ENCODE measurements at places on chromosomes 1 and 21.

- peak; percentile 85 for DNase-seq
Observed at GRCh38 chr1:43978551-43979260, at the start of gene B4GALT2. B4GALT2 (plus strand) TSS chr1:43979210; CDS start chr1:43981161, 1,951 bp downstream.

GRCh38 chr1:30514945-30515344, 208.4 kb downstream of the MATN1 start:
- no peak for DNase-seq

- DNase-seq: no peak
Observed at GRCh38 chr1:118861216-118861615, 126.9 kb downstream of the TBX15 start.

DNA sequence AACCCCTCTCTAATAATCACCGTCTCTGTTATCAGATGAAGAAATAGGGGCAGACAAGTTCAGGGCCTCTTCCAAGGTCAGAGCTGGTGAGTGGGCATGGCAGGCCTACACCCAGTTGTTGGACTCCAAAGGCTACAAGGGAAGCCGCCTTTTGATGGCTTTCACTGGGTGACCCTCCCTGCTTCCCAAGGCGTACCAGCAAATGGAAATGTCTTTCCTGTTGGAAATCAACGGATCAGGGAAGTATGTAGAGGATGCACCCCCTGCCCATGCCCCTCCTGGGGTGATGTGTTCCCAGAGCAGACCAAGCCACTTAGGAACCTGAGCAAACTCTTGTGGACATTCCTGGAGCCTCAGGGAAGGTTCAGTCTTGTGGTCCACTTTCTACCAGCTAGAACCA, 47.4 kb downstream of the LGR6 start:
- DNase-seq: no peak

- no peak for DNase-seq
Observed at GRCh38 chr1:29232387-29232786, 1.7 kb upstream of the MECR start.

DNA sequence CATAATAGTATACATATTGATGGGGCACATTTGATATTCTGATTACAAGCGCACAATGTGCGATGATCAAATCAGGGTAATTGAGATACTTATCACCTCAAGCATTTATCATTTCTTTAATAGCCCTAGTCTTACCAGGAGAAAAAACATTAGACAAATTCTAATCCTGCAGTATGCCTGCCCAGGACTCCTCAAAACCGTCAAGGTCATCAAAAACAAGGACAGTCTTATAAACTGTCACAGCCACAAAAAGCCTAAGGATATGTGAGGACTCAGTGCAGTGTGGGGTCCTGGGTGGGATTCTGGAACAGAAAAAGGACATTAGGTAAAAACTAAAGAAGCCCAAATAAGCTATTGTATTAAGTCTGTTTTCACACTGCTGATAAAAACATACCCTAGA, 19.1 kb downstream of the CAPN9 start:
- DNase-seq: no peak

GRCh38 chr21:17900990-17901385, 81.8 kb upstream of the C21orf91 start:
- DNase-seq: no peak

- DNase-seq: no peak
Observed at GRCh38 chr1:193538680-193539079, 352.3 kb upstream of the B3GALT2 start.

- no peak for DNase-seq
Observed at GRCh38 chr1:15703562-15703961, 19.4 kb downstream of the PLEKHM2 start.

GRCh38 chr1:88208389-88208788, 475.7 kb upstream of the PKN2 start:
- no peak for DNase-seq

- DNase-seq: no peak
Observed at GRCh38 chr21:32001390-32001789, 128.6 kb downstream of the HUNK start.

DNA sequence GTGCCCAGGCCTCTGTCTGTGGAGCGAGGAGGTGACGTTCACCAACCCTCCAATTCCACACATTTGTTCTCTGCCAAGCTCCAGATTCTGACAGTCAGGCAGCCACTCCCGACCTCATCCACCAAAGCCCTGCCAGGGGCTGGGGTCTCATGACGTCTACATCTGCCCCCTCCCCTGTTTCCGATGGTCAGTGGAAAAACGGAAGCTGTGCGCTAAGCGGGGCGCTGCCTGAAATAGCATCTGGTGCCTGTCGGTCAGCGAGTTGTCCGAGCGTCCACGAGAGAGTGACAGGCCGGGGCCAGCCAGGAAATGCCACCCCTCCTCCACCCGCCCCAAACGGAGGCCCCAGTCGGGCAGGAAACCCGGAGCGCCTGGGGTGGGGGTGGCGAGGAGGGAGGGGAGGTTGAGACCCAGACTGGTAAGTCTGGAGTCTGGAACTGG, 3.2 kb upstream of the TAL1 start:
- DNase-seq: no peak

GRCh38 chr1:203150511-203151297, 23.2 kb downstream of the ADORA1 start:
- no peak for DNase-seq

DNA sequence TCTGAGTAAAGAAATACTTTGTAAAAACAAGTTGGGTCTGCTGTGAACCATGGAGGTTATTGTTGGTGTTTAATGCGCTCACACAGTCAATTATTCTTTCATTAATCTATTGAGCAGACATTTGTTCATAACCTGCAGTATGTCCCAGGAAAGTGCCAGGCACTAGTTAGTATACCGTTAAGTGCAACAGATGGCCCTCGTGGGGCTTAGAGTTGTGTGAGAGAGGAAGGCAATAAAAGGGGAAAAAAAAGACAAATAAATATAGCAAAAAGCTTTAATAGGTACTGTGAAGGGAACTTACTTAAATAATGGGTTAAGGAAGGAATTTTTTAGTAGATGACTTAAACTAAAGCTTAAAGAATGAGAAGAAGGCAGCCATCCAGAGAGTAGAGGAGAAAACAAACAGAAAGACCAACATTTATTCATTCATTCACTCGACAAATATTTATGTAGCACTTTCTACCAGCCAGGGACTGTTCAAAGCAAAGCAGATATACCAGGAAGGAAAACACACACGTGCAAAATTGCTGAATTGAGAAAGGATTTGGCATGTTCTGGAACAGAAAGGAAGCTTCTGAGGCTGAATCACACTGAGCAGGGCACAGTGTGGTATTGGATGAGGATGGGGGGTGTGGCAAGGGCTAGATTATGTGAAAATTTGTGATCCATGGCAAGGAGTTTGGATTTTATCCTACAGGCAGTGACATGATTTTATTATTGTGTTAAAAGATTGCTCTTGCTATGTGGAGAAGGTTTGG, 296.1 kb upstream of the SGIP1 start:
- no peak for DNase-seq

DNA sequence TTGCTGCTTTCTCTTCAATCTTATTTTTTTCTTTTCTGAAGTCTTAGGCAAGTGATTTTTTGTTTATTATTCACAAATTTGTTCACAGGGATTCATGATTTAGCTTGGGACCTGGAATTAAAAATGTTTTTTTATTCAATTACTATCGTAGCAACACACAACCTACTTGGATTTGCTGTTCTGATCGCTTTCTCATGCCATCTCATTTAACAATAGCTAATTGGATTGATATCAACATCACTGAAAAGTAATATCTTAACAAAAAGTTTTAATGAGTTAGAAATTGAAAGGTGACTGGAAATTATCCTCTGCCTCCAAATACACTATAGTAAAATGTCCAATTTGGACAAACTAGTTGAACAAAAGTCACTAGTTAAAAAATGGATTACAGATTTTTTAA, 32.4 kb downstream of the MAP3K21 start:
- DNase-seq: no peak

GRCh38 chr1:61169045-61169444, 86.7 kb downstream of the NFIA start:
- DNase-seq: no peak

GRCh38 chr1:26044414-26044813, 1.5 kb downstream of the SLC30A2 start:
- DNase-seq: no peak

- no peak for DNase-seq
Observed at GRCh38 chr21:35325953-35326352, 276.9 kb upstream of the RUNX1 start.

GRCh38 chr1:194644528-194644927, 1458.1 kb upstream of the B3GALT2 start:
- DNase-seq: no peak

DNA sequence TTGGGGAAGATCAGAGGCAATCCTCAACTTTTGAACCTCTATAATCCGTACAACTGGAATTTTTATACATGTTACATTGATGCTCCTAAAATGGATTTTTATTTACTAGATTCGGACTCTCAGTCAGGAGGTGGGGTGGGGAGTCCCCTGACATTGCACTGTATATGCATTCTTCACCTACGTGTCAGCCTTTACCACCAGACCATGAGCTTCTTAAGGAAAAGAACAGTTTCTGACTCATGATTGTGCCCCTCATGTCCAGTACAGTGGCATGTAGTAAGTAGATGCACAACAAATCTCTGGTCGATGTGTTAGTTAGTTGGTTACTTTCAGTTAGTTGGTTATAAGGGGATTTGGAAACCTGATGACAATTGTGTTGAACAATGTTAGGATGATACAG, 15.4 kb downstream of the LPAR3 start:
- no peak for DNase-seq

GRCh38 chr1:109615879-109616278, 3.5 kb downstream of the GNAT2 start:
- no peak for DNase-seq

GRCh38 chr1:54453509-54453908, 47.3 kb upstream of the SSBP3 start:
- no peak for DNase-seq

GRCh38 chr1:205610036-205610435, 21.8 kb downstream of the ELK4 start:
- DNase-seq: no peak

DNA sequence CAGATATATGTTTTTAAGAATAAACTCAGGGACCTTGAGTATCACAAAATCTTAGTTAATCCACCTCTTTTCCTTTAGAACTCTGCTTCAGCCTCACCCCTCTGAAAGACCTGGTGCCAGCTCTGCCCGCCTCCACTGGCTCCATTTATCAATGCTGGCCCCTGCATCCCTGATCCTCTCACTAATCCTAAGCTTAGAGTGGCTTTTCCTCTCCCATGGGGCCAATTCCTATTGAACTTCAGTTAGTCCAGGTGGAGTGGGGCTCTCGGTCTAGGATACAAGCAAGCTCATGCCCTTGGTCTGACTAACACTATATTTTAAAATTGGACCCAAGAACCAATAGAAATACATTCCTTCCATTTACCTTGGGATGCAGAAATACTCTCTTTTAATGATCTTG, 87.0 kb downstream of the RGS7 start:
- DNase-seq: no peak

- DNase-seq: no peak
Observed at GRCh38 chr1:110585481-110585880, 20.7 kb downstream of the KCNA2 start.

DNA sequence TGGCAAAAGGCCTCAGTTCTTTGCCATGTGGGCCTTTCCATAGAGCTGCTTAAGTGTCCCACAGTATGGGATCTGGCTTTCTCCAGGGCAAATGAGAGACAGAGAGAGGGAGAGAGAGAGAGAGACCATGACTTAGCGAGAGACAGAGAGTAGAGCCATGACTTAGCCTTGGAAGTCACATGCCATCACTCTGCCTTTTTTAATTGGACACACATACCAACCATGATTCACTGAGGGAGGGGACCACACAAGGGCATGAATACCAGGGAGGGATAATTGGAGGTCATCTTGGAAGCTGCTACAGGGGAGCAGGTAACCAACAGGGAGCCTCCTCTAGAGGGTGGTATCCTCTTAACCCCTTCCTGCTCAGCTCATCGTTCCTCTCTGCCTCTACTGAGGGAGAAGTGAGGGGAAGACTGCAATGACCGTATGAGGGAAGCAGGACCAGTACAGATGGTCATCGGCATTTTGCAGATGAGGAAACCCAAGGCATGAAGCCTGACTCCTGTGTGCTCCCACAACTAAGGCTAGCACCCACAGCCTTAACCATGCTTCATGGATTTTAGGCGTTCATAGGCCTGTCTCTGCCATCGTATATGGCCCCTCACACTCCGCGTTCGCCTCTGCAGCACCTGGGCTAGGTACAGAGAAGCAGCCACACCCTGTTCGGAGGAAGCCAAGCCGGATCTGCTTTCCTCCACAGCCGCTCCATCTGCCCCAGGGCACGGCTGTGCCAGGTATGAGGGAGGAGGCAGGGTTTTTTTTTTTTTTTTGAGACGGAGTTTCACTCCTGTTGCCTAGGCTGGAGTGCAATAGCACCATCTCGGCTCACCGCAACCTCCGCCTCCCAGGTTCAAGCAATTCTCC, 38.6 kb downstream of the MEF2D start:
- DNase-seq: no peak

DNA sequence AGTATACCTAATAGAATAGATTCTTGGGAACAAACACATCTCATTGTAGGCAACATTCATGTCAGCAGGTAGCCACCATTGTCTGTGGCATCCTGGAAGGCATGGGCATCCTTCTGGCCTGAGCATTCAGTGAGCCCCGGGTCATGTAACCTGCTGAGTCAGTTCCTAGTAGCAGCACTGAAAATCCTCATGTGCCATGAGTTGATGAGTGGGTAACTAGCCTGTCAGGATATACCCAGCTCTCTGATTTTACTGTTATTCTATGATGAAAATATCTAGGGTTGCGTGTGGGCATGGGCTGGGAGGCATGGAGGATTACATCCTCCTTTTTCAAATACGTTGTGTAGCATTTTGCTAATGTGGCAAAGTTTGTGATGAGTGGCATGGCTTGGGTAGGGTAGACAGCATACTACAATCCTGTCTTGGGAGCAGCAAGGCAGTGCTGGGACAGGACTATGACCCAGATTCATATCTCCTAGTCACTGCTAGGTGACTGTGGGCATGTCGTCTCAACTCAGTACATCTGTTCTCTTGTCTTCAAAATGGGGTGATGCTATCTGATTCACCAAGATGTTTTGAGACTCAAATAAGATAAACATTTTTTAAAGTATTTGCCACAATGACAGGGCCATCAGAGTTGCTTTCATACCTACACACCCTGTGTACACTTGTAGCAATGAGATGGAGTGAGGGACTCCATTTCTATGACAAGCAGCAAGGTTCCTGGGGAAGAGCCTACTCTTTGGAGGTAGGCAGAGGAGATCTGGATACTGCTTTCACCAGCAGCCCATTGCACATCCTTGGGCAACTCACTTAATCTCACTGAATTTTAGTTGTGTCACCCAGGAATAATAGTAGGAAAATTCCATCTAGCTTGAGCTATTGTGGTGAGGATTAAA, 62.5 kb downstream of the CD58 start:
- no peak for DNase-seq

DNA sequence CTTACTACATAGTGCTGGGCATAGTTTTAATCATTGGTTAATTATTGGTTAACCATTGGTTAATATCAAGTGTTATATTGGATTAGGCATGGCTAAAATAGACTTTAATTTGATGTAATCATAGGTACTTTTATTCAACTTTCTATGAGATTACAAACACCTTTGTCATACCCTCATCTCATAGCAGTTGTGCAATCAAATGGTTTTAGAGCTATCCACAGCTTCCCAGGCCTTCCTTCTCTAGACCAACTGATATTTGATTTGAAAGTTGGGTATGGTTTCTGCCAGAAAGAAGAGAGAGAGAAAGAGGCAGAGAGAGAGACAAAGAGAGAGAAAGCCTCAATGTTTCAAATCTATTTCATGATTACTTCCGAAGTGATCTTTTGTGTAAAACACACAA, 9.6 kb upstream of the RGS1 start:
- no peak for DNase-seq

Data from GM19239 (cell line).